ENCODE measurements at places on chromosomes 5 and 9.
A peak's percentile ranks its signal among the peaks of the same experiment; 100 is the strongest.

- DNase-seq, result no peak
Measured at GRCh38 chr9:12716823-12717600, 23.8 kb downstream of the TYRP1 start.

DNA sequence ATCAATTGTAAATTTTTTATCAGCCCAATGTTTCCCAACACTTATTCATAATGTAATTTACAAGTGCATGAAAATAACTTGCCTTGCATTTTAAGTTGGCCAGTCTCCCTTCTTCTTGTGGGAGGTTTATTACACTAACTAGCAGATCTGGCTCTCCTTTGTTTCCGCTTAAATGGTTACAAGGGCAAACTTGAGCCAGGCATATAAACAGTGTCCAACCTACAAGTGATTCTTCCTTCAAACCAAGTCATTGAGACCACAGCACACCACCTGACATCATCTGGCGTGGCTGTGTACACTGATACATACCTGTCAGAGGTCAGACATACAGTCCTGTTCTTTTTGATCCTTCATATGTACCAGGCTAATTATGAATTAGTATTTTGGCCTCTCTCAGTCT, 80.1 kb downstream of the ALDH1A1 start:
- no peak for DNase-seq

- no peak for DNase-seq
Measured at GRCh38 chr9:98007251-98007928, 24.2 kb downstream of the ANP32B start.

DNA sequence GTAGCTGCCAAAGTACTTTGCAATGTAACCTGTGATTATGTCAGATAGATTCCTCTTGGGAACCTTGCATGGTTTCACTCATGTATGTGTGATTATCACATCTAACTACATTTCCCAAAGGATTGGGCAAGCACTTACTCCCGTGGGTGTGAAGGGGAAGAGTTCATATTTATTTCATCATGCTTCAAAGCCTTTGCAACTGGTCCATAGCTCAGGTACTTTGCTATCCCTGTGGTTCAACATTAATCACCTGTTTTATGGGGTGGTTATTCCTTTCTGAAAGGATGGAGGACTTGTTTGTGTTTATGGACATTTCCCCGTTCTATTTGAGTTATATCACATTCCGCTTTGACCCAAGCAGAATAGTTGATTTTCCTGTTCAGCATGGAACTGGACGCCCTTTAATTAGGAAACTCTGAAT, 13.6 kb upstream of the ERMP1 start:
- DNase-seq, result no peak

DNA sequence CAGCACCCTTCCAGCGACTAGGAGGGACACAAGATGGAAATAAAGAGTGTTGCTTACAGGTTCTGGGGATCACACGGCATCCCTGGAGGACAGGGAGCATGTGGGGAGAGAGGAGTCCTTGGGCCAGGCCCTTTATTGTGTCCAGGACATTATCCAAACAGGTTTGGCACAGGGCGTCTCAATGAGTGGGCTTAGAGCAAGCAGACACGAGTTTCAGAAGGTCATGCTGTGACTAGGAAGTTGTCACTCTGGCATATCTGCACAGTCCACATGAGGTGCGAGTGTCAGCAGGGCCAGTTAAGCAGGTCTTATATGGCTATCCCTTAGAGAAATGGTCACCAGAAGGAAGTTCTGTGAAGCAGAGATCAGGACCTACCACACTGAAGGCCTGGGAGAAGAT, 174.5 kb upstream of the OTULINL start:
- no peak for DNase-seq

- DNase-seq, result no peak
Measured at GRCh38 chr9:135485832-135486231, 6.2 kb downstream of the PPP1R26 start.

DNA sequence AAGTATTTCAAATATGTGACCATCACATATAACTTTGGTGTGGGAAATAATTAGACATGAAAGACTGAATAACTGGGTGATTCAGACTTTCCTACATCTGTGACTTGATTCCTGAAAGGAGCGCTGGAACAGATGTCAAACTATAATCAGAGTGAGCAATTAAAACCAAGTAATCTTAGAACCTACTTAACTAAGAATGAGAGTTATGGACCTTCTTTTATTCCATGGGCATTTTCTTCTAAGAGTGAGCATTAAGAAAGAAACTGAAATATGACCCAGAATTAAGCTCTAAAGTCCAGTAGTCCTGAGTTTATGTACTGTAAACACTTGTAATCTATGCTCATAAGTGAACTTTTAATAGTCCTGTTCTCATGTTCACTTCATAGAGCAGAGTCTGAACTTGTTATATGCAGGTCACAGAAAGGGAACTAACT, 68.4 kb downstream of the PAM start:
- DNase-seq, result no peak

GRCh38 chr5:83306572-83307241, 164.8 kb upstream of the VCAN start:
- peak; percentile 31 for DNase-seq

DNA sequence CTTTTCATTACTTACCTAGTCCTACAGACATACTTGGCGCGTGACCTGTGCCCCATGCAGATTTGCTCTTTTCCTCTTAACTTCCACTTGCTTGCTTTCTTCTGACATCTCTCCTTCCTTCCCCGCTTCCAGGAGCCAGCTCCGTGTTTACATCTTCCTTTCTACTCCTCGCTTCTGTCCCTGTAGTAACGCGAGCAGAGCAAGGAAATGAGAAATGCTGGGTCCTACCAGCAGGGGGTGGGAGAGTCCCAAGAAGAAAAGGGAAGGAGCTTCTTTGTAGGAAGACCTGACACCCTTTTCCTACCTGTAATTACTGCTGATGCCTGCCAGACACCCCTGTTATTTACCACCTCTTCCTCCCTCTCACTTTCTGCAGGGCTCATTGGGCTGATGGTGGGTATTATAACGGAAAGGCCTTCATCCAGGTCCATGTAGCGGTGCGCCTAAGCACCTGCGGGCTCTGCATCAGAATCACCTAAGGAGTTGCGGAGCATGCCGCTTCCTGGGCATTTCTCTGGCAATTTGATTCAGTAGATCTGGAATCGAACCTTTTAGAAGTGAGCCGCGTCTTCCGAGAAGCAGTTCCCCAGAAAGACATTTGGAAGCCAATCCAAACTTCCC, 1260.8 kb upstream of the WWC1 start:
- DNase-seq, result no peak

DNA sequence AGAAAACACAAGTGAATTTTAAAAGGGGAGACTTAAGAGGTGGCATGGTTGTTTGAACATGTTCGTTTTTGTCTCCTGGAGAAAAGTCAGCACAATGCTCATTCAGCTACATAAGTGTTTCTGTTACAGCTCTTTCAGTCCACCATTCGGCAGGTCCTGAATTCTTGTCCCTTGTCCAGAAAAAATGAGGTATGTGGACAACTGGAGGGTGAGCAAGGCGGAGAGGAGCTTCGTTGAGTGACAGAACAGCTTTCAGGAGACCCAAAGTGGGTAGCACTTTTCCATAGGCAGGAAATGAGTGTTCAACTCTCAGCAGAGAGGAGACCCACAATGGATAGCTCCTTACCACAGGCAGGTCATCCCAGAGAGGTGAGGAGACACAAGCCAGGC, 4.9 kb downstream of the PDCD1LG2 start:
- no peak for DNase-seq

DNA sequence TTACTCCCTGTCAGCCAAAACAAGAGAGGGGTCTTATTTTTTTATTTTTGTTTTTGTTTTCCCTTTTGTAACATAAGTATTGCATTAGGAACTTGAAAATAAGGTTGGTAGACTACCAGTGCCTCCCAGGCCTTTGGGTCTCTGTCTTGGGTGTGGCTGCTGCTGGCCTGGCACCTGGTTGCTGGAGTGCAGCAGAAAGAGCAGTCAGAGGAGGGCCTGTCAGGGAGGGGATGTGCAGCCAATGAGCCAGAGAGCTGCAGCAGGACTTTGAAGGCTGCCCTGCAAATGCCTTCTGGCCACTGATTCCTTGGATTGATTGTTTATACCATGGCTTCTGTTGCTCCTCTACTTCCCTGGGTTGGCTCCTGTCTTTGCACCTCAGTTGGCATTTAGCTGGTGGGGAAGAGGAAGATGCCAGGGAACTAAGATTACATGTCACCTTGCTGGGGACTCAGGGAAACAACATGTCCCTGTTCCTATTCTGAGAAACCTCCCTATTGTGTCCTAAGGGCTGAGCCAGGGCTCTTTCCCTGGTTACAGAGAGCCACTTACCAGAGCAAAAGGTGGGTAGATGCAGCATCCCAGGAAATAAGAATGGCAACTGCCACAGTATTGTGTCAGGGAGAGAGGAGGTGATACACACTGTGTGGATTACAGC, 66.6 kb downstream of the ANGPTL2 start:
- DNase-seq, result no peak

DNA sequence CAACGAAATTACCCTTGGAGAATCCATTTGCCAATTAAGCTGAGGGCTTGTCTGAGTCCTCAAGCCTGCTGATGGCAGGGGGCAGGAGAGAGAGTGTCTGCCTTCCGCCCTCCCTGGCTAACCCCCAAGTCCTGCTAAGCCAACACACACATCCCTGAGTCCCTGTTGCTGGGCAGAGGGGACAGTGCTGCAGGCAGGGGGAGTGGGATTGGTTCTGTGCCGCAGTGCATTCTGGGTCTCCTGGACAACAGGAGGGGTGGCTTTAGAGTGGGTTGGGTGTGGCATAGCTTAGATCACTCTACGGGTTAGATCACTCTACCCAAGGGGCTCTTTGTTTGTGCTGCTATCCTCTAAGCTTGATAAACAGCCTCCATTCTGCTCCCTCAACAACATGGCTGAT, 427.7 kb downstream of the CDK5RAP2 start:
- no peak for DNase-seq

GRCh38 chr9:36902080-36902716, 131.9 kb downstream of the PAX5 start:
- DNase-seq, result no peak

DNA sequence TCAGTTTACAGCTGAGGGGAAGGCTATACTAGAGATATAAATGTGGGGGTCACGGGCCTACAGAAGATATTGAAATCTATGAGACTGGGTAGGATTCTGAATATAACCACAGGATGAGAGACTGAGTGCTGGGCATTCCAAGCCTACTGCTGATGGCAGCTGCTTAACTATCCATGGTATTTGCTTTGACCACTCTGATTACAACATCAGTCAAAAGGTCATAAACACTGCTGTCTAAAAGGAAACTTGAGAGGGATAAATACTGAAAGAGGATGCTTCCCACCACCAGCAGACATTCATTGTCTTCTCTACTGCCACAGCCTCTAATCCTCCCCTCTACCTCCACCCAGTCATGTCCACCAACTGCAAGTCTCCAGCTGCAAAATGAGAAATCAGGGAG, 3.8 kb downstream of the ZNF622 start:
- DNase-seq, result no peak

DNA sequence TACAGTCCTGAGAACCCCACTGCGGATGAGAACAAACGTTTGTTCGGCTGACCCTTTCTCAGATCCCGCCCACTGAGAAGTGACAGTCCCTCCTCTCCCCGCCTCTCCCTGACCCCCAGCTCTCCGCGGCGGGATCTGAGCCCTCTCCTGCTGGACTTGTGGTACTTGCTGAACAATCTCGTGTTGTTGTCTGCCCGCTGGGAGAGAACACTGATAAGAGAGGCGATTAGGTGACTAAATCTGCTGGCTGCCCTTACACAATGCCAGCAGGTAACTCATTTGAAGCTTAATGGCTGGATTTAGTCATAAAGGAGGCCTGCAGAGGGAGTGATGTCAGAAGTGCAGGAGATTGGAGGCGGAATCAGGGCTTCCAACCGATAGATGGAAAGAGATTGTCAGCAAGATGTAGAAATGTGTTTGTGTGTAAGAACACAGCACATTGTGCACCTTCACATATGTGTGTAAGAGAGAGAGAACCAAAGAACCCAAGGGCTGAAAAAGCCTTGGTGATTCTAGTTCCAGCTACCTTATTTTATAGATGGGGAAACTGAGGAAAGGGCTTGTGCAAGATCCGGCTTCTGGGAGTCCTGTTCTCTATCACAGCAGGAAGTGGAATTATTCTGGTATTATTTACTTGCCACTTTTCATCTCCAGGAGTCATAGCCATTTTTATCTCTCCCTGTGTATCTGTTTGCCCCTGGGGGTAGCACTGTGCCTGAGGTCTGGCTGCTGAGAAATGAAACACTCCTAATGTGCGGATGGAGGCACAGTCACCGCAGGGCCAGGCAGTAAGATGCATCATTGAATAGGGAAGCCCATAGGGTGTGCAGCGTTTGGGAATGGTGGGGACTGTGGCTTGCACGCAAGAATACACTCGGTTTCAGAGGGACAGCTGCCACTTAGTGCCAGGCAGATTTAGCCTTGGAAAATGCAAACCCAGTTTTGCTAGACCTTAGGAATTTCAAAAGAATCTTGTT, 203.7 kb upstream of the MSX2 start:
- no peak for DNase-seq

DNA sequence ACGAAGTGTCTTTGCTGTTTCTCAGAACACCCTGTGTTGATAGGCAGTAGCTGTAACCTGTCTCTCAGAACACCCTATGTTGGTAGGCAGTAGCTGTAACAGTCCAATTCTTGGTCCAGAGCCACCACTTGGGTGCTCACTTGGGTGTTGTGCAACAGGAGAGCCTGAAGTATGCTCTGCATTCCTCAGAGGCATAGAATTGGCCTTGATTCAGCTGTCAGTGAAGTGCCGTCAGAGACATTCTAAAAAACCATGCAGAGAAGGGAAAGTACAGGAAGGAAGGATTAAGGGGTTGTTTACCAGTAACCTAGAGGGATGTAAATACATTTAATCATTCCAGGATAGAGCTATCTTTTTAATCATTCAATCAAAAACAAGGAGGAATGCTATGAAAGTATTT, 231.2 kb downstream of the ARRDC3 start:
- no peak for DNase-seq

GRCh38 chr9:132160802-132161742, 786 bp upstream of the NTNG2 start:
- DNase-seq, result peak; percentile 21

GRCh38 chr5:51958473-51958872, 575.2 kb downstream of the ISL1 start:
- DNase-seq, result no peak

GRCh38 chr5:64207978-64208377, 42.3 kb downstream of the RNF180 start:
- no peak for DNase-seq

DNA sequence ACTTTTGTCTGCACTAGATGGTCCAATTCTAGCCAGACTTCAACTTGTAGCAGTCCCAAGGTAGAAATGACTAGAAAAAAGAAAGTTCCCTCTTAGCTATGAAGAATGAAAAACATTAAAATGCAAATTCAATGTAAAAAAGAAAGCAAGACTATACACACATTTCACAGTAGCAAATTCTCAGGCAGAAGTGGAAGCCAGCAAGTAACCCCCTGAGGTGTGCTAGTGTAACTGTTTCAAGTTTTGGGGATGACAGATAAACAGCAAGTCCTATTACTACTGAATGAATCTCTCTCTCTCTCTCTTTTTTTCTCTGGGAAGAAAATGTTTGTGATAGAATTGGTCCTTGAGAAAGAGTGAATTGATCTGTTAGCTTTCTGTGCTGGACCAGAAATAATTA, 185.6 kb downstream of the EFNA5 start:
- DNase-seq, result no peak

- no peak for DNase-seq
Measured at GRCh38 chr9:84829997-84830696, 160.6 kb downstream of the NTRK2 start.
